Progenitor cell of endocrine pancreas (in vitro differentiated cells): ENCODE measurements at places on chromosomes 1 and 21.
A peak's percentile ranks its signal among the peaks of the same experiment; 100 is the strongest.

DNA sequence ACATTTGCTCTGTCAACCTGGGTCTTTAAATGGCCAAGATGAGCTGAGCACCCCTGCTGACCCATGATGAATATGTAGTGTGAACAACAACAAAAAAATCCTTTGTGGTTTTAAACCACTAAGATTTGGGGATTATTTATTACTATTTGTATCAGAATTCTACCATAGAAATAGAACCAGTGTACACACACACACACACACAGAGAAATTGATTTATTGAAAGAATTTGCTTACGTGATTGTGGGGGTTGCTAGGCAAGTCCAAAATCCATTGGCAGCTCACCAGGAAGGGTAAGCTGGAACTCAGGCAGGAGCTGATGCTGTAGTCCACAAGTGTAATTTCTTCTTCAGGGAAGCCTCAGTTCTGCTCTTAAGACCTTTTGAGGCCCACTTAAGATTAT, 82.5 kb upstream of the MAP1LC3C start:
- no peak for DNase-seq

DNA sequence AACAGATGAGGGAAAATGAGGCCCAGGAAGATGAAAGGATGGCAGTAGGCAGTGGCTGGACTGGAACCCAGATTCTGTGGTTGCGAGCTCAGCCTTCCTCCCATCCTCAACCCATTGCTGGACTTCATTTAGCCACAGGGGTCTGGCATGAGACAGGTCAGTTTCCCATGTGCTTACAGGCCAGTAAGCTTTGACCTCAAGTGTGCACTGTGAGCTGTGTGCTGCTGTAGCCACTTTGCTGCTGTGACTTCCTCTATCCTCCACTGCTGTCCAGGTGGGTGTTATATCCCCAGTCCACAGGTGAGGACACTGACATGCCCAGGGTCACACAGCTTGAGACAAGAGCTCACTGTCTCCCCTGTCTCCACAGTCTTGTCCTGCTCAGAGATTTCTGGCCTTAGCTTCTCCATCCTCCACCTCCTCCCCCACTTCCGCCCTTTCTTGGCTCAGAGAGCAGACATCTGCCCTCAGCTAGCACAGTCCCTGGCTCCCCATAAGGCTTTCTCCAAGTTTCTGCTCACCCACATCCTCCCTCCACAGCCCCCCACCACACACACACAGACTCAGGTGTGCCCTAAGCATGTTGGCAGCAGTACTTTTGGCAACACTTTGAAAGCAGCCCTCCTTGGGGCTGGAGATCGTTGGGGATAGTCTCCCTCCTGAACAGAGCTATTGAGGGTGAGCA, 7.3 kb downstream of the IGSF21 start:
- no peak for DNase-seq

DNA sequence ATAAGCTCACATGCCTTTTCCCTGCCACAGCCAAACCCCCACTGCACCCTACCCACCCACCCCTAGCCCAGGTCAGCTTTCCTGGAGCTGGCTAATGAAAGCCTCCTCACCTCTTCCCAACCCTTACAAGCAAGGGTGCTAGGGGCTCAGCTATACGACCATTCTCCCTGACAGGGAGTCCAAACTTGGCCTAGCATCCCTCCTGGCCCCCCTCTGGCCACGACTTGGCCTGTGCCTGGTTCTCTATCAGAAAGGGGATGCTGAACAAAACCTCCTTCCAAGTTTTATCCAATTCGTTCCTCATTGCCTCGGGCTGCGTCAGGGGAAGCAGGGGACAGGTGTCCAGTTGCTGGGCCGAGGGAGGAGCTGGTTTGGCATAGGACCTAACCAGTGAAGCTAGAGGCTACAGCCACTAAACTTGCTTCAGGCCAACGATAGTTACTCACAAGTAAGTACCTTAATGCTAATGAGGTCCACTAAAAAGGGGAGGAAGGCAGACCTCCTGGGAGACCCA, 8.6 kb downstream of the TMEM81 start:
- no peak for DNase-seq

GRCh38 chr1:81920245-81920740, 119.6 kb downstream of the ADGRL2 start:
- DNase-seq = no peak

GRCh38 chr21:15825700-15826099, 95.9 kb downstream of the USP25 start:
- no peak for DNase-seq

- no peak for DNase-seq
Measured at GRCh38 chr1:93818570-93818959, 60.4 kb downstream of the DNTTIP2 start.

GRCh38 chr1:157770442-157771043, 6.4 kb downstream of the FCRL2 start:
- DNase-seq = no peak

- DNase-seq = no peak
Measured at GRCh38 chr1:63913533-63913932, 139.7 kb downstream of the ROR1 start.

GRCh38 chr1:167522246-167522645, 3.9 kb upstream of the CD247 start:
- DNase-seq = no peak

DNA sequence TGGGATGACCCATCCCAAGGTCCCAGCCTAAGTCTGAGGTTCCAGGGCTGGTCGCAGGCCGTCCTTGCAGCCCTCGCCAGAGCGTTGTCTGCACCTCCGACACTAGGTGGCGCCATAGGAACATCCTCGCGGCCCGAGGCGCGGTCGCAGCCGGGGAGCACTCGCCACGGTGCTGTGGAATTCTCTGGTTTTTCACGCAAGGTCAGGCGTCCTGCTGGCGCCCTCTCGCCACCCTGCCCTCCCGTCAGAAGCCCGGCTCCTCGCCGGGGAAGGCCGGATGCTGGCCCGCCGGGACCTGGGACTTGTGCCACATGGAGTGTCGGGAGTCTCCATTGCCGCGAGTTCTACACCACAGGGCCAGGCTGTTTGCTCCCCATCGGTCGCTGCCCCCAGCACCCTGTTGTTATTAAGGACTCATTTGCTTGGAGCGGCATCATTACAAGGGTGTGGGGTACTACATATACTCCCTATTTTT, 196.8 kb upstream of the LMO4 start:
- peak; percentile 82 for DNase-seq

DNA sequence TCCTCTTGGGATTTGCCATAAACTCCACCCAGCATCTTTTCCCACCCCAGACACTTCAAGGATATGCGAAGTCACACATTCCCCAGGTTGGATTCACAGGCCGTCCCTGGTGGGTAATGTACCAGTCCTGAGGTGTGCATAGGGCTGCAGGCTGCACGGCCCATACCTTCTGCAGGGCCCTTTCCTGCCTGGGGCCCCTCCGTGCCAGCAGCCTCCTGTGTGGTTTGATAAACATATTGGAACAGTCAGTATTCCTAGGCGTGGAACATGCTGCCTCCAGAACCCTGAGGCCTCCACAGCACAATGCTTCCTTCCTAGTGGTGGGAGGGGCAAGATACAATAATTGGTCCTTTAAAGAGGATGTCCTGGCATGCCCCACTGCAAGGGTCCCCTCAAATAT, 26.6 kb downstream of the IL10RB start:
- no peak for DNase-seq

- DNase-seq = no peak
Measured at GRCh38 chr1:117930173-117930447, 571 bp downstream of the WDR3 start.

GRCh38 chr1:215792446-215792845, 225.3 kb downstream of the KCTD3 start:
- DNase-seq = no peak

DNA sequence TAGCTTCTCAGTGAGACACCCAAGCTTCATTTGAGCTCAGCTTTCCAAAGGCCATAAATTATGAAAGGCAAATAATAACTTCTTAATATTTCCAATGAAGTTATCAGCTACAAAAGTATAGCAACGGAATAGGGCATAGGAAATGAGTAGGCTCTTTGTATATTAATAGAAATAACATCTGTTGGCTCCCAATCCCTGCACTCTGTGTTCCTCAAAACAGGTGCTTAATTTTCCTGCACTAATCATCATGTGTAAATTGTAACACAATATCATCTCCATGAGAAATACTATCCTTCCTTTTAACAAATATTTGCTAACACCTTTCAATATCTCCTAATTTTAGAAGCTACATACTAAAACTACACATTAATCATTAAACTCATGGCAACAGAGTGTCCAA, 19.2 kb upstream of the IFI44L start:
- no peak for DNase-seq

GRCh38 chr1:47324682-47325081, 8.9 kb upstream of the CMPK1 start:
- no peak for DNase-seq

GRCh38 chr1:20280341-20280740, 10.3 kb upstream of the VWA5B1 start:
- no peak for DNase-seq

- DNase-seq = no peak
Measured at GRCh38 chr1:236509203-236509602, 14.6 kb upstream of the LGALS8 start.

- no peak for DNase-seq
Measured at GRCh38 chr1:18549106-18549505, 68.4 kb downstream of the KLHDC7A start.

- no peak for DNase-seq
Measured at GRCh38 chr1:54252371-54252936, 52.5 kb downstream of the MRPL37 start.

DNA sequence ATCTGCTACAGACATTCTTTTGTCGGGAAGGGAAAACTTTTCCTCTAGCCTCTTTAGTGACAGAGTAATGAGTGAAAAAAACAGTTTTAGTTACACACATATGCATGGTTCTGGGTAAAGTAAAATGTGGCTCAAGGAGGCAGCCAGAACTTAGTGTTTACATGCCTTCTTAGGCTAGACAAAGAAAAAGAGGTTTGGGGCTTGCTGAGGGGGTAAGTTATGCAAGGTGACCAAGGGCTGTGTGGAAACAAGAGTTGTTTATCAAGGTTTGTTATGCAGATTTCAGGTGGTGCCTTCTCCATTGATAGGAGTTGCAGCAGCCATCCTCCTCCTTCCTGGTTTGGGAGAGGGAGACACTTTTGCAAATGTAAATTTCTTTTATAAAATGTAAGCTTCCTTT, 66.5 kb upstream of the RAB3GAP2 start:
- no peak for DNase-seq

DNA sequence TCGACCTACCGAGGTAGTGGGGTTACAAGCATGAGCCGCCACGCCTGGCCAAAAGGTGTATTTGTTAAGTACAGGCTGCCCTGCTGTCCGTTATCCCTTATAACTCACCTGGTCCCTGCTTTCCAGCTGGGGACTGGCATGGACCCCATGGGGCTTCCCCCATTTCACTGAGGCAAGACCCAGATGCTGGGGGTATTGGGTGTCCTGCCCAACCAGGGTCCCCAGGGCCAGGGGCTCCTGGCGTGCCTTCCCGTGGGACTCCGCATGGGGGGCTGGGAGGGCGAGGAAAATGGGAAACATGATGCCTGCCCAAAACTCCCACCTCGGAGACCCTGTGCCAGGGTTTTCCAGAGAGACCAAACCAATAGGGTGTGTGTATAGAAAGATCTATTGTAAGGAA, 64.4 kb downstream of the FAAP20 start:
- no peak for DNase-seq

GRCh38 chr1:67645495-67646144, 39.4 kb upstream of the GADD45A start:
- DNase-seq = no peak

DNA sequence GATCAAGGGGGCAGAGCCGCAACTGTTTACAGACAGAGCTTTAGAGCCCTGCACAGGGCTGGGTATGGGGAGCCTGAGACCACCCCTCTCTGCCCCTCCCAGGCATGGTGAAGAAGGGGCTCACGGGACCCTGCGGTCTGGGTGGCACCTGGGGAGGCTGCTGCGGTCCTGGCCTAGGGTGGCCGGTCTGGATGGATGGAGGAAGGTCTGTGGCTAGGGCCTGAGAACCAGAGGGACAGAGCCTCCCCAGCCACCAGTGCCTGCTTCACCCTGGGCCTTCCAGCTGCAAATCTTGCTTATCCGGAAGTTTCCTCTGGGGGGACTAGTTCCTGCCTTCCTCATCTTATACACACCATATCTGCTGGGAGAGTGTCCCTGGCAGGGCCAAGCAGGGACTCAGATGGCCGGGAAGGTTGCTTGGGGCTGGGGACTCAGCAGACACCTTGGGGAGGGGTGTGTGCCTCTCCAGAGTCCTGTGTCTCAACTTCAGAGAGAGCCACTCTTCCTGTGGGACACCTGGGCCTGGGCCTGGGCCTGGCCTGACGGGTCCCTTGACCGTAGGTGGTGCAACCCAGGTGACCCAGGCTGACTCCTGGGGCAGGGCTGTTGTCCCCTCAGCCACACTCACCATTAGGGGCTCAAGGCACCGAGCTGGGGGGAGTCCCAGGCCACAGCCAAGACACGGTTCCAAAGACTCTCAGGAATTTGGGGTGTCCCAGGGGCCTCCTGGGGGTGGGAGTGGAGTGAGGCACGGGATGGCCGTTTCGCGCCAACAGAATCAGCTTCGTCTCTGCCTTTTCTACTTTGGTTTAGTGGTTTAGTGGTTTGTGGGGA, 52.0 kb upstream of the ACTRT2 start:
- no peak for DNase-seq

DNA sequence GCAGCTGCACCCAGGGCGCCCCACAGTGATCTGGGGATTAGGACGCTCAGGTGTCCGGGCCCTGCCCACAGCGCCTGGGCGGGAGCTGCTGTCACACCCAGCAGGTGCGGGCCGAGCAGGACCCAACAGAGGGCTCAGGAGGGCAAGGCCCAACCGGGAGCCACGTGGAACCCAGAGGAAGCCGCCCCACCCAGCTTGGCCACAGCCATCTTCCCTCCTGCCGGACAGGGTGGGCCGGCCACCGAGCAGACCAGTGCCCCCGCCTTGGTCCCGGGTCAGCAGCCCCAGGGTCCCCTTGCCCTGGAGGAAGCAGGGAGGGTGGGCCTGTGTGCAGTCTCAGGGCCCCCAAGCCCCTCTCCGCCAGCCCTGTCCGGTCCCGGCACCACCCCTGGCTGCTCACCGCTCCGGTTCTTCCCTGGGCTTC, 6.3 kb upstream of the TTLL10 start:
- DNase-seq = no peak

- no peak for DNase-seq
Measured at GRCh38 chr1:60331647-60332046, 258.1 kb upstream of the C1orf87 start.

GRCh38 chr1:37731312-37732019, 33.5 kb downstream of the EPHA10 start:
- DNase-seq = no peak

DNA sequence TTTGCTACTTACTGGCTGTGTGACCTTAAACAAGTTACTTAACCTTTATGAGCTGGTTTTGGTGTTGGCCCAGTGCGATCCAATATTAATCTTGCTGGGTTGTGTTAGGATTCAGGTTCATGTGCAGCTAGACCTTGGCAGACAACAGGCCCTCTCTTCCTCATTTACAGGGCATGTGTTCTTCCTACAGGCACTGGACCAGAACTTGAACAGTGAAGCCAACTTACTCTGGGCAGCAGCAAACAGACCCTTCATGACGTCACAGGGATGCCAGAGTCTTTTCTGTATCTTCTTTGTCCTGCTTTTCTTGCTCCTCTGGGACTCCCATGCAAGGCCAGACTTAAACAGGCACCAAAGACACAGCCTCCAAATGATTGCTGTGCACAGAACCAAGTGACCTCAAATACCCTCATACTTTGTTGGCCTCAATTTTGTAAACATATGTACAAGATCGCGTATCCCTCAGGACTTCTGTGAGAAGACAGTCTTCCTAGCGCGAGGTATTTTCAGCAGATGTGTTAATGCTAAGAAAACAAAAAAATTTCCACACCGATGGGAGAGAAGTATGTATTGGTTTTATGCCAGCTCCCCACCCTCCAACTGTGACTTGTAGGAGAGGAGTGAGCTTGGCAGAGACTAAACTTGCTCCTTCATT, 73.7 kb downstream of the URB2 start:
- no peak for DNase-seq
